ENCODE measurements at places on chromosomes 2 and 18.

DNA sequence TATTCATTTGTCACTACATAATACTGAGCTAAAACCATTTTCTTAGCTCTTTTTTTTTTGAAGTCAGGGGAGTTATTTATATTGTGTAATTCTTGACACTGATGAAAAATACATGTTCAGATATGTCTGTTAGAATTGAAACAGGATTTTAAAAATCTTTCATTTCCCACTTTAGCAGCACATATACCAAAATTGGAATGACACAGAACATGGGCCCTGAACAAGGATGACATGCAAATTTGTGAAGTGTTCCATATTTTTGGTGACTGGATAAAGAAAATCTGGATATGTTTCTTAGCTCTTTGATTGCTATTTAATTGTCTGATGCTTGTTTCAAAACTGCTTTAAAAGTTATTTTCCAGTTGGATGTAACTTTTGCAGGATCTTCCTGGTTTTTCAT is 1963.9 kb upstream of the LRRTM1 start:
- H3K36me3 ChIP-seq: no peaks in the 10 kb centered on the region
- no peaks in the 10 kb centered on the region for H3K27me3 ChIP-seq
- no peak overlapping the region for H3K4me3 ChIP-seq
- no peak overlapping the region for H3K27ac ChIP-seq
- H3K4me1 ChIP-seq: no peaks in the 10 kb centered on the region

DNA sequence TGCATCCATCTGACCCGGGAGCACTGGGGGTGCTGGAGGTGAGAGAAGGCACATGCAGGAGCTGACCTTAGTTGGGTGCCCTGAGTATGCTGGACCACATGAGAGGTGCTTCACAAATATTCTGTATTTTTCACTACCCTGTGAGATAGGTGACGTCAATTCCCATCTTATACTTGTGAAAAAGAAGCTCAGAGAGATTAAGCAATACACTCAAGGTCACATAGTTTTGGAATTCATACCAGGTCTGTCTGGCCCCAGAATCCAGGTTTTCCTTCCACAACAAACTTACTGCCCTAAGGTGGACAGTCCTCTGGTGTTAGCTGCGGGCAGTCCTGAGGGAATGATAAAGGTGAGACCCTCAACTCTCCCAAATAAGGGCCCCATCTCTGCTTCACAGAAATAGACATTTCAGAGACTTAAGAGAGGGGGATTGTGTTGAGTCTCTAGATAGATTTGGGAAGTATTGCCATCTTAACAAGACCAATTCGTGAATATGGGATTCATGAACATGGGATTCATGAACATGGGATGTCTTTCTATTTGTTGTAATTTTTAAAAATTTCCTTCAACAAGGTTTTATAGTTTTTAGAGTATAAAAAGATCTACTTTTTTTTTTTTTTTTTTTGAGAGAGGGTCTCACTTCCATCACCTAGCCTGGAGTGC is 64.0 kb upstream of the SMAD7 start:
- peaks cover 6% of the 10 kb centered on the region for H3K4me1 ChIP-seq
- no peak overlapping the region for H3K4me3 ChIP-seq
- no peak for DNase-seq
- no peak overlapping the region for H3K27ac ChIP-seq
- no peaks in the 10 kb centered on the region for H3K27me3 ChIP-seq

- no peaks in the 10 kb centered on the region for H3K4me1 ChIP-seq
- no peaks in the 10 kb centered on the region for H3K36me3 ChIP-seq
- no peak for DNase-seq
- H3K4me3 ChIP-seq: no peak overlapping the region
- H3K27me3 ChIP-seq: no peaks in the 10 kb centered on the region
Measured at GRCh38 chr2:221896505-221897151, 324.5 kb upstream of the EPHA4 start.

DNA sequence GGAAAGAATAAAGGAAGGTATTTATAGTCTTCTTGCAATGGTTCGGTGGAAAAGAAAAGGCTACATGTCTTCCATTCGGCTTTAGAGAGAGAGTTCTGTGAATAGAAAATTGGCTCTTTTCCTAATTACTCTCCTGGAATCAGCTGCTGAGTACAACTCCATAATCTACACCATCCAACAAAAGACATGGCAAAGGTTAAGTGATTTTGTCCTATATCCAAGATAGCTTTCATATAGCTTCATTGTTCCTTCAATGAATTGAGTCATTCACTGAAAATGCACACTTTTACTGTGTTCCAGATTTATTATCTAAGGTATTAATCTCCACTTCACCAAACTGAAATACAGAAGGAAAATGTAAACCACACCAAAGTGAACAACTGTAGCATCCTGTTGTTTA is 514.5 kb downstream of the LRRTM4 start:
- no peaks in the 10 kb centered on the region for H3K4me1 ChIP-seq
- H3K4me3 ChIP-seq: no peak overlapping the region
- H3K36me3 ChIP-seq: no peaks in the 10 kb centered on the region
- no peak overlapping the region for H3K27ac ChIP-seq
- no peak for DNase-seq

GRCh38 chr2:124879640-124880039 is 854.6 kb downstream of the CNTNAP5 start:
- no peaks in the 10 kb centered on the region for H3K27me3 ChIP-seq
- no peak overlapping the region for H3K27ac ChIP-seq
- H3K4me3 ChIP-seq: no peak overlapping the region
- no peaks in the 10 kb centered on the region for H3K4me1 ChIP-seq

DNA sequence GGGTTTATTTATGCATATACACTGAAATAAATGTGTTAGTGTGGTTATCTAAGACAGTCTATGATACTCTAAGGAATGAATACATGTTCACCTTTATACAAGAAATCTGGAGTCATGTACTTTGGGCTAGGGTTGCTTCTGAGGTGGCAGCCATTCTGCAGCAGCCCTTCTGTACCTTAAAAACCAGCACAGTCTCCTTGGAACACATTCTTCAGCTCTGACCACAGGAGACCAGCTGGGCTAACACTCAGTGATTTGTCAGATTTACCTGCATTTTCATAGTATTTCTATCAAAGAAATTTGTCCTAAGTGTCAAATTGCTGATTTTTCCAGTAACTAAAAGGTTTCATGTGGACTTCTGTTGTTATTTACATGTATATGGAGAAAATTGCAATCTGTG is 167.7 kb downstream of the CAMKMT start:
- no peaks in the 10 kb centered on the region for H3K27me3 ChIP-seq
- DNase-seq: no peak
- no peaks in the 10 kb centered on the region for H3K4me1 ChIP-seq
- H3K4me3 ChIP-seq: no peak overlapping the region
- H3K36me3 ChIP-seq: no peaks in the 10 kb centered on the region

GRCh38 chr2:143582046-143582747 is 453.0 kb downstream of the ARHGAP15 start:
- H3K27ac ChIP-seq: no peak overlapping the region
- H3K36me3 ChIP-seq: no peaks in the 10 kb centered on the region
- H3K4me3 ChIP-seq: no peak overlapping the region
- DNase-seq: no peak
- no peaks in the 10 kb centered on the region for H3K27me3 ChIP-seq
